Esophagus muscularis mucosa (tissue), 4 donors: ENCODE measurements at places on chromosomes 12 and 14.

- H3K36me3 ChIP-seq = peaks cover 58% of the 10 kb centered on the region
- no peak overlapping the region for H3K4me3 ChIP-seq
- no peak overlapping the region for H3K27ac ChIP-seq
- H3K4me1 ChIP-seq = no peaks in the 10 kb centered on the region
Measured at GRCh38 chr12:19351346-19351745, 87.9 kb upstream of the AEBP2 start.

DNA sequence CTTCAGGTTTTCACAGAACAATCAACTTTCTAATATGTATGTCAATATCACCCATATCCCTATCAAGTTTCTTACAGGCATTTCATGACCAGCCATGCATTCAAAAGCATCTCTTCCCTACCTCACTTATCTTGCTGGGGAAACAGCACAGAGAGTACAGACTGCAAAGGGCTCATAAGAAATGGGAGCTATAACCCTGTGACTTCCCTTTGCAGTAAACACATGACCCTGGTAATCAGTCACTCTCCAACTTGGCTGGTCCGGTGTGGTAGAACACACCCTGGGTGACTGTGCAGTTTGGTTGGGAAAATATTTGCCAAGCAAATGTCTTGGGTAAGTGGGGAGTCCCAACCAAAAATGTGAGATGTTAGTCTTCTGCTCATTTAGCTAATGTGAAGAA lies 49.4 kb upstream of the TMCC3 start:
- H3K36me3 ChIP-seq = no peaks in the 10 kb centered on the region
- no peak overlapping the region for H3K27ac ChIP-seq
- DNase-seq = no peak
- no peaks in the 10 kb centered on the region for H3K27me3 ChIP-seq
- no peak overlapping the region for H3K4me3 ChIP-seq
- peaks cover 34% of the 10 kb centered on the region for H3K4me1 ChIP-seq

GRCh38 chr14:92577321-92577742 lies 63.8 kb downstream of the RIN3 start:
- DNase-seq = no peak
- H3K27ac ChIP-seq = no peak overlapping the region
- no peak overlapping the region for H3K4me3 ChIP-seq
- H3K36me3 ChIP-seq = peaks cover 26% of the 10 kb centered on the region
- H3K4me1 ChIP-seq = no peaks in the 10 kb centered on the region

DNA sequence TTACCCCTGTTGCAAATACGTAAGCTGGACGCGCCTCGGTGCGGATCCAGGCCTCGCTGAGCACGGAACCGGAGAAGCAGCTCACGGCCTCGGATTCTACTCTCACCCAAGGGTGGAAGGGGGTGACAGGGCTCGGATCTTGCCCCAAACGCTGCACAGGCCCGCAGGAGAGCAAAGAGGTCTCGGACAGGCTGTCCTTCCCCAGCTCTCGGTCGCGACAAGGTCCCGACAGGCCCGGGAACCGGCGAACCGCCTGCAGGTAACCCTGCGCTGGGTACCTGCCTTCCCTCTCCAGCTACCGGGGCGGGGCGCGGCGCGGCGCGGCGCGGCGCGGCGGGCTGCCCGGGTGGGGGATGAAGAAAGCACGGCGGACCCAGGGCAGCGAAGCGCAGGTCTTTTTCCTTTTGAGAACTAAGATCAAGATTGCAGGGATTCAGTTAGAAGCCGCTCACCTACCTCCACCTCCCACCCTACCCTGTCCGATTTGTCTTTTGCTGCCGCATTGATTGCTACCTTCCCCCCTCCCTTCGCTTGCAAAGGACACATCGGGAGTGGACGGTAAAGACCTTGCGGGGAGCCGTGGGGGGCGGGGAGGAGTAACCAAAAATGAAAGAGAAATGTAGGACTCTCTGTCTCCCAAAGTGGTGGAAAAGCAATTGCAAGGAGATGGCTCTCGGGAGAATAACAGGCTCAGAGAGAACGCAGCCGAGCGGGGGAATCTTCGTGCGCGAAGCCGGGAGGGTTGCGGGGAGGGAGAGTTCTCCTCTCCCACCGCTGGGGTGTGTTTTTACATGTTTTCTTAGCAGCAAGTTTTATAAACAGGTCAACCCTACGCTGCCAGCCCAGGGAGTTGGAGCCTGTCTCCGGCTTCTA lies 8.4 kb upstream of the TBX3 start:
- peaks cover 72% of the 10 kb centered on the region for H3K27me3 ChIP-seq
- H3K4me1 ChIP-seq = peaks cover 15% of the 10 kb centered on the region
- no peak overlapping the region for H3K27ac ChIP-seq
- H3K36me3 ChIP-seq = no peaks in the 10 kb centered on the region
